ENCODE measurements at places on chromosomes 7 and 10. TPM values are rescaled to one million over a fixed set of nuclear protein-coding genes. Genes with fewer than 3 reads are reported as not detected.

Gene CHST15
- total RNA-seq: 2.4 TPM

Gene ATG9B
- 34.6 TPM for total RNA-seq

Gene RET
- not detected for total RNA-seq

Gene VWA2
- total RNA-seq: not detected

Gene ADAM22
- 9.2 TPM for total RNA-seq

Gene UPF2
- total RNA-seq: 37.4 TPM

DNA sequence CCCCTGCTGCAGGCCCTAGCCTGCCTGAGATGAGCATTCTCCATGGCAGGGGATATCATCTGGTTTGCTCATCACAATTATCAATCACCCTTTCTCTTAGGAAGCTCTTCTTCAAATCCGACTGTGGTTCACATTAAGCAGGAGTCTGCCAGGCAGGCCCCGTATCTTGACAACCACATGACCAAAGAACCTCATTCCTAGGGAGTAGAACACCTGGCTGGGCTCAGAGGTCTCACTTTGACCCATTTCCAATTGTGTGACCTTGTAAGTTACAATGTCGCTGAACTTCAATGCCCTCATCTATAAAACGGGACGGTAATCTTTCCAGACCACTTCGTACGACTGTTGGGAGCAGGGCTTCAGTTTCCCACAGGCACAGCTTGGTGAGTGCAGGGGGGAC is 156.4 kb upstream of the PCBD1 start:
- H3K36me3 ChIP-seq: no peaks in the 10 kb centered on the region
- no peak for DNase-seq
- no peak overlapping the region for H3K4me3 ChIP-seq
- H3K27ac ChIP-seq: no peak overlapping the region

GRCh38 chr10:97399843-97400545 is 1.1 kb downstream of the RRP12 start:
- peak overlapping the region; percentile 99 for H3K27ac ChIP-seq
- peak; percentile 34 for DNase-seq
- H3K4me3 ChIP-seq: peak overlapping the region; percentile 96
- H3K27me3 ChIP-seq: no peaks in the 10 kb centered on the region
- peaks cover 18% of the 10 kb centered on the region for H3K4me1 ChIP-seq
- peaks cover 4% of the 10 kb centered on the region for H3K36me3 ChIP-seq

- H3K4me1 ChIP-seq: no peaks in the 10 kb centered on the region
- no peaks in the 10 kb centered on the region for H3K36me3 ChIP-seq
- no peak overlapping the region for H3K4me3 ChIP-seq
- H3K27ac ChIP-seq: no peak overlapping the region
These were observed 9.0 kb downstream of the MYOF start for GRCh38 chr10:93473161-93473560.

DNA sequence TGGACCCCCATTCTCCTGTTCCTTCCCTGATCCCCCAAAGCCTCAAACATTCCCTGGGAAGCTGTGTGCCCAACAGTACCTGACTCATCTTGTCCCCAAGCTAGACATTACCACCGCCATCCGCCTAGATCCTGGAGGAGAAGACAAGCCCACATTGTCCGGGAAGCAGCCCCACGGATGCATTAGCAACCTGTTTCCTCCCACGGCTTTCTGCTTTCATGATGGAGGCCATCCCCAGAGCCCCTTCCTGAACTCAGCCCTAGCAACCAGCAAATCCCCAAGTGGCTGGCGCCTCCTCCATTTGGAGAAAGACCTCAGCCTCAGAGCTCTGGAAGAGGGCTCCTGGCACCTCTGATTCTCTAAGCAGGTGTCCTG is 2.3 kb upstream of the SLC29A3 start:
- peaks cover 15% of the 10 kb centered on the region for H3K27me3 ChIP-seq
- DNase-seq: no peak
- H3K36me3 ChIP-seq: no peaks in the 10 kb centered on the region
- peaks cover 20% of the 10 kb centered on the region for H3K4me1 ChIP-seq

DNA sequence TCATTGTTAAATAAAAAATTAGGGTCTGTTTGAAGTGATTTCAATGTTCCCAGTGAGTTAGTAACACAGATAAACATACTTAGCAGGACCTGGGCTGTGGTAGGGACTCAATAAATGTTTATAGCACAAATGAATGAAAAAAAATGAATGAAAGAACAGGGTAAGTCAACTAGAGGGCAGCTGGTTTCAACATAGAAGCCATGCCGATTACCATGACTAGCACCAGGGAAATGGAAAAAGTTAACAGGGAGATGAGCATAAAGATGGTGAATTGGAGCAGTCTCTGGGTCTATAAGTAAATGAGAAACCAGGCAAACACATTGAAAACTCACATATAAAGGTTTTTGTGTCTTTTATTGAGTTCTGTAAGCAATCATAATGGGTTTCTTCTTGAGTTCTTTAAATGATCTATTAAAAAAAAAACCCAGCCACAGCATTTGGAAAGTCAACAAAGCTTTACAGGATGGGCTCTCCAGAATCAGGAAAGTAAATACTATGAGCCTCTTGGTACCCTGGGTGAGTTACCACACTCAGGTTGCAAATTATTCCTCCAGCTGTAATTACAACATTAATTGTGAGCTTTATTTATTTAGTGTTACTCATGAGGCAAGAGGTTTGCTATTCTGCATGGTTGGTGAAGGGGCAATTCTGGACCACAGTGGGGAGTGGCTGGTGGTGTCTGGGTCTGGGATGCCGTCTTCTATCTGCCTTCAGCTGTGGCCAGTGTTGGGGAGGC is 46.1 kb upstream of the MTPN start:
- H3K4me1 ChIP-seq: no peaks in the 10 kb centered on the region
- no peak for DNase-seq
- H3K4me3 ChIP-seq: no peak overlapping the region
- H3K27me3 ChIP-seq: peaks cover 2% of the 10 kb centered on the region
- H3K36me3 ChIP-seq: no peaks in the 10 kb centered on the region

DNA sequence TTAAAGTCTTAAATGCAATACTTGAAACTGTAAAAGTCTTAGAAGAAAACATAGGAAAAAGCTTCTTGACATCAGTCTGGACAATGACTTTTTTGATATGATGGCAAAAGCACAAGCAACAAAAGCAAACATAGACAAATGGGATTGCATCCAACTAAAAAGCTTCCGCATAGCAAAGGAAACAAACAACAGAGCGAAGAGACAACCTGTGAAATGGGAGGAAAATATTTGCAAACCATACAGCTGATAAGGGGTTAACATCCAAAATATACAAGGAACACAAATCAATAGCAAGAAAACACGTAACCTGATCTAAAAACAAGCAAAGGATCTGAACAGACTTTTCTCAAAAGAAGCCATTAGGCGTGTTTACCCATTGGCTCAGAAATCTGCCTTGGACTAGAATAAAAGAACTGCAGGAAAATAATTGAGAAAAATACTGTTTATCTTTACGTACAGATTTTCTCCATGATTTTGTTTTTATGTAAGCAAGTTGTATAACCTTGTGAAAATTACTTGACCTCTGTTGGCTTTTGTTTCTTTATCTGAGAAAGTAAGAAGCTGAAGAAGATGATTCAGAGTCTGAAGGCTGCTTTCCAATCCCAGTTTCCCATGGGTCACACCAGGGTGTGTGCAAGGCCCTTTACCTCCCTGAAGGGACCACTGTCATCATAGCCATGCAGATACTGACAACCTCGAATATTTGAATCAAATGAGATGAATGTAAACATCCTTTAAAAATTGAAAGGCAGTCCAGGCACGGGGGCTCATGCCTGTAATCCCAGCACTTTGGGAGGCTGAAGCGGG is 99.1 kb upstream of the LANCL2 start:
- no peaks in the 10 kb centered on the region for H3K36me3 ChIP-seq
- H3K4me1 ChIP-seq: no peaks in the 10 kb centered on the region
- H3K4me3 ChIP-seq: no peak overlapping the region
- DNase-seq: no peak

DNA sequence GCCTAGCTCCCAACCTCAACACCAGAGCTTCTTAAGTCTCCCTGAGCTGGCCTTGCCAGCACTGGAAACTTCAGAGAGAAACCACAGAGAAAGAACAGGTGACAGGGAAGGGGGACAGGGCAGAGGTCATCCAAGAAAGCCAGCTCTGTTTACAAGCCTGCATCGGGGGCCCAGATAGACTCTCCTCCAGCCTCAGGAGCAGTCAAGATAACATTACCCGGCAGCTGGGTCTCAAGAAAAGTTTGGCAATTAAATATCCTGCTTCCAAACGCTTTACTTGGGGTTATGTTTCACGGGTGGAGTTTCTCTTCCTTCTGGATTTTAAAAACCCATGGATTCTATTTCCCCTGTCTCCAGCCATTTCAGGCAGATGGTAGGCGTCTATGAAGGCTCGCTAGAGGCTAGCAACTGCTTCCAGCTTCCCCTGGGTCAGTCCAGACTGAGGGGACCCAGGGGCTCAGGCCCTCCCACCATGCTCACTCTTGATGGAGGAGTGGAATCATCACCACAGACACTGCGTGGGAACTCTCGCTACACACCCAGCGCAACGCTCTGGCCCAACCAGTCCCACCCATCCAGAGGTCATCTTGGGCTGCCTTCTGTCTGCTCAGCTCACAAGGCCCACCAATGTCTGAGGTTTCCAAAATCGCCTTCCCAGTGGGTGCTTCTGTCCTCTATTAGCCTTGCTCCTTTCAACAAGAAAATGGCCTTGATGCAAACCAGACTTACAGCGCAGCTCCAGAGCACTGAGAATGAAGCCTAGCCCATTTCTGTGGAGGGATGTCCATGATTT is 48.8 kb downstream of the SH3PXD2A start:
- H3K36me3 ChIP-seq: no peaks in the 10 kb centered on the region
- DNase-seq: no peak
- H3K27ac ChIP-seq: no peak overlapping the region

GRCh38 chr7:33157311-33157710 is 27.9 kb downstream of the BBS9 start:
- no peaks in the 10 kb centered on the region for H3K36me3 ChIP-seq
- DNase-seq: no peak
- no peak overlapping the region for H3K4me3 ChIP-seq
- no peak overlapping the region for H3K27ac ChIP-seq
- H3K4me1 ChIP-seq: no peaks in the 10 kb centered on the region
- H3K27me3 ChIP-seq: no peaks in the 10 kb centered on the region

DNA sequence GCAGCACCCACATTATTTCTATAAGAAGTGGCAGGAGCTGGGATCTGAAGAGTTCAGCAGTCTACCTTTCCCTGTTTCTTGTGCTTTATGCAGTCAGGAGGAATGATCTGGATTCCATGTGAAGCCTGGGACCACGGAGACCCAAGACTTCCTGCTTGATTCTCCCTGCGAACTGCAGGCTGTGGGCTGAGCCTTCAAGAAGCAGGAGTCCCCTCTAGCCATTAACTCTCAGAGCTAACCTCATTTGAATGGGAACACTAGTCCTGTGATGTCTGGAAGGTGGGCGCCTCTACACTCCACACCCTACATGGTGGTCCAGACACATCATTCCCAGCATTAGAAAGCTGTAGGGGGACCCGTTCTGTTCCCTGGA is 874 bp upstream of the RBP3 start:
- no peaks in the 10 kb centered on the region for H3K4me1 ChIP-seq
- no peak overlapping the region for H3K27ac ChIP-seq
- no peaks in the 10 kb centered on the region for H3K36me3 ChIP-seq
- no peaks in the 10 kb centered on the region for H3K27me3 ChIP-seq
- DNase-seq: no peak

GRCh38 chr7:99359465-99360154 is 14.9 kb upstream of the ARPC1B start:
- H3K4me1 ChIP-seq: peaks cover under 1% of the 10 kb centered on the region
- H3K27ac ChIP-seq: no peak overlapping the region
- H3K36me3 ChIP-seq: peaks cover 93% of the 10 kb centered on the region
- no peak overlapping the region for H3K4me3 ChIP-seq
- DNase-seq: no peak
- no peaks in the 10 kb centered on the region for H3K27me3 ChIP-seq

DNA sequence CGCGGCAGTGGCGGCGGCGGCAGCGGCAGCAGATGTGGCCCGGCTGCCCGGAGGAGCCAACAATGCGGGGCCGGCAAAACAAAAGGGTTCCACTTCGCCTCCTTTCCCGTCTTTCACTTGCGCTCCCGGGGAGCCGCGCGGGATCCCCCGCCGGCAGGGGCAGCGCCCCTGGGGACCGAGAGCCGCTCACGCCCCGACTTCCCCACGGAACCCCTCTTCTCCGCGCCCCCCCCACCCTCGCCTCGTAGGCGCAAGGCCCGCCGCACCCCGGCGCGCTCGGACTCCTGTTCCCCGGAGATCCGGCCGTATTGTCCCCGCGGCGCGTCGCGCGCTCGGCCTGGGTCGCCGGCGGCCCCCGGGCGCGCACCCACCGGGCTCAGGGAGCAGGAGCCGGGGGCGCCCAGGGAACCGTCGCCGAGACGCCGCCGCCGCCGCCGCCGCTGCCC is 854 bp downstream of the CTBP2 start:
- no peak overlapping the region for H3K4me3 ChIP-seq
- peaks cover 3% of the 10 kb centered on the region for H3K36me3 ChIP-seq
- no peaks in the 10 kb centered on the region for H3K4me1 ChIP-seq
- DNase-seq: no peak

GRCh38 chr10:69572159-69573055 is 815 bp downstream of the NEUROG3 start:
- H3K36me3 ChIP-seq: no peaks in the 10 kb centered on the region
- DNase-seq: no peak
- H3K4me1 ChIP-seq: peaks cover 42% of the 10 kb centered on the region
- H3K27ac ChIP-seq: no peak overlapping the region
- peaks cover 59% of the 10 kb centered on the region for H3K27me3 ChIP-seq
- peak overlapping the region; percentile 80 for H3K4me3 ChIP-seq

DNA sequence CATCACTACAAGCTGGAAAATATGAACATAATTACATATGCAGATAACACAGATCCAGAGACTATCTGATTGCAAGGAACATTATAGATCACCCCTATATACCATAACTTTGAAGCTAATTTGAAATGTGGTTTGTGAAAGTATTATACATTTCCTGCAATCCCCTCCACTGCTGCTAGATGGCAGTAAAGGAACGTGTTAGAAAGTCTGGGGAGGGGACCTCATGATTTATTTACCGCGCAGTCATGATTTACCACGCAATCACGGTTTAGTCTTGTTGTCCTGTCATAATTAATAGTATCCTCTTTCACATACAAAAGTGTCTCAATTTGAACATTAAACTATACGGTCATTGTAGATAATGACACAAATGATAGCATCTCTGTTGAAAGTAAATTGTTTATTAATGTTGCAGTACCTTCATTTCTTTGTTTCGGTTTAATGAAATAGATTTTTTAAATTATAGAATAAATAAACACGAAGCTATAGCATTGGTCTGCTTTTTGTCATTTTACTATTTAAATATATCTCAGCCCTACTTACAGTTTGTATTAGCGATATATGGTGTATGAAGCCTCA is 145.3 kb upstream of the PRSS1 start:
- H3K4me3 ChIP-seq: peak overlapping the region; percentile 19
- peak; percentile 13 for DNase-seq
- no peaks in the 10 kb centered on the region for H3K36me3 ChIP-seq
- H3K27me3 ChIP-seq: no peaks in the 10 kb centered on the region

GRCh38 chr10:4541292-4541691 is 284.7 kb upstream of the AKR1E2 start:
- no peak overlapping the region for H3K4me3 ChIP-seq
- no peak overlapping the region for H3K27ac ChIP-seq
- H3K36me3 ChIP-seq: no peaks in the 10 kb centered on the region
- no peak for DNase-seq

DNA sequence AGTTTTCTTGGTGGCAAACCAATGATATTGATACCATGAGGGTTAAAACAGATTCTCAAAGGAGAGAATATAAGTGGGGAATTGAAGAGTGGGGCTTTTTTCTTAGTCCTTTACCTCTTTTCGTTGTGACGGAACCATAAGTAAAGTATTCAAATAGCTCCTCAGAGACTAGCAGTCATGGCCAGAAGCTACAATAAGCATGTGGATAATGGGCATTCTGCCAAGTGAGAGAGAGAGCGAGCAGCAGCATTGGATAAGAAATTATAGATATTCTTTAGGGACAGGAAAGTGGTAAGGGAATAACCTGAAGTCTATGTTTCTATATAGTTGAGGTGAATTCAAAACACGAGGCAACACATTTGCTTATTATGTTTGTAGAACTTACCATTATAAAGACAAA is 235.1 kb downstream of the SEMA3E start:
- H3K4me3 ChIP-seq: no peak overlapping the region
- no peaks in the 10 kb centered on the region for H3K27me3 ChIP-seq
- no peak overlapping the region for H3K27ac ChIP-seq
